ENCODE measurements at places on chromosomes 7 and 10.

GRCh38 chr10:35532141-35532540 lies 73.0 kb upstream of the GJD4 start:
- DNase-seq: no peak

- DNase-seq: no peak
These were observed 12.6 kb upstream of the PRPS1L1 start for GRCh38 chr7:18040196-18040595.

DNA sequence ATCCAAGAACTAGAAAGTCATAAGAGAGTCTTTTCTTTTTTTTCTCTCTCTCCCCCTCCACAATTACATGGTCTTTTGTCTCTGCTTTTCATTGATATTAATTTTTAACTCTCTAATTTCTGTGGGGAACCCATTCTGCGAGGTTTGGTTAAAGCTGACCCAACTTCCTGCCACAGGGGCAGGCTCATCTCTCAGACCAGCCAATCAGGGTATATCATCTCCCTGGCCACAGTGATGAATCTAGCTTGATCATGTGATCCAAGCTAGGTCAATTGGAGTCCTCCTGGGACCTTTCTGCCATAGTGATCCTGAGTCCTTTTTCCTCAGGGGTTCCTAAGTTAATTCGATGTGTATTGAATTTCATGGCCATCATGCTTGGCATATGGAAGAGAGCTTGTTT lies 38.0 kb upstream of the TRUB1 start:
- no peak for DNase-seq

GRCh38 chr7:14271441-14271840 lies 282.0 kb upstream of the ETV1 start:
- DNase-seq: no peak

DNA sequence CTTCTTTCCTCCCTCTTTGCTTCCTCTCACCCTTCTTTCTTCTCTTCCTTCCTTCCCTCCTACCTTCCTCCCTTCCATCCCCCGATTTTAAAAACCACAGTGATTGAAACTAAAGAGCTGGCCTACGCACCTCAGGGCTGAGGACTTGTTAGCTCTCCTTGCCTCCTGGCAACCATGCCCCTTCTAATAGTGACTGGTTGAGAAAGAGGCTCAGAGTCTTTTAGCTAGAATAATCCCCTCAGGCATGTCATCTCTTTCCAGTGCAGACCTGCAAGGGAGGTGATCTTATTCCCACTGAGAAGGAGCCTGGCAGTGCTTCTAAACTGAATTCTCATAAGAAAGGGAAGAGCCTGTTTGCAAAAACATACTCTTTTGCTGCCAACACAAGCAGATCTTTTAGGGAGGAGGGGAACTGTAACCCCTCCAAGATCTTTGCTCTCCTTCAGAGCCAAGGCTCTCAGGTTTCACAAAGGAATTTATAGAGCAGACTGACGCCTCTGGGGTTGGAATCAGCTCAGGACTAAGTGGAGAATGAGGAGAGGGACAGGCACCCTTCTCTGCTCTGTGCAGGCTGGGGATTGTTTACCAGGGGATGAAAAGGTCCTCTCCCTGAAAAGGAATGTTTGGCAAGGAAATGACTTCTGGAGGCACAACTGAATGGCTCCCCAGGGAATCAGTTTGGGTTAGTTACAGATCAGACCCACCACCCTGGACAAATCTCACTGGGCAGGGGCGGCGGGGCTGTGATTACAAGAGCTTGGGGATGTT lies 9.4 kb upstream of the ANKRD1 start:
- DNase-seq: no peak

DNA sequence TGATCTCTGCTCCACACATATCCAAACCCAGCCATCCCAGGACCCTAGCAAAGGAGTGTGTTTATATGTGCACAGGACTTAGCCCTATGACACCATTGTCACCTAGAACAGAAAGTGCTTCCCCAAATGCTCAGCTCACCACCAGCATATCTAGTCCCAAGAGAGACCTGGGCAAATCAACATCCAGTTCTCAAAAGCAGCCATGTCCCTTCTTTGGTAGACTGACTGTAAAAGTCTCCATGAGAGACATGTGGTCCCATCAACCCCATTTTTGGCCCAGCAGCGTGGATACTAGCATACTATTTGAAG lies 20.9 kb upstream of the ARHGAP22 start:
- DNase-seq: no peak
